ENCODE measurements at places on chromosomes 7 and 10.

DNA sequence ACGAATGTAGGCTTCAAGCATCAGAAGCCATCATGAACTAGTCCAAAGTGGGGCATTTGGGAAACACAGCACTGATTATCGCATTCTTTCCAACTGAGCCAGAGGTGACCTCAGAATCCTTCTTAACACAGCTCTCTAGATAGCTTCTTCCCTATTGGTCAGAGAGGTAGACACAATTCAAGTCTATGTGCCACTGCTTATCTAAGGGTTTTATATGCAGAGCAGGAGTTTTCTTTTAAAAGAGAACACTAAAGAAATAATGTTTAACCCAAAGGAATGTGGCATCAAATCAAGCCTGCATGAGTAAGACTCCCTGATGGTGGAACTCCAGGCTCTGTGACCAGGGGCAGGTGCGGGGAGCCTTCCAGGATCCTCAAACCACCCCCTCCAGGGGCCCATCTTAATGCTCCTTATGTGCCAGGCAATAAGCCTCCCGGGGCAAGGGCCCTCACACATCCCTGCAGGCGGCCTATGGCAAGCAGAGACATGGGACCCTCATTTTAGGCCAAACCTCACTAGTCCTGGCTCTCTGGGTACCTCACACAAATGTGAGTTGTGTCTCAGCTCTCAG is 13.8 kb downstream of the HSPA12A start:
- DNase-seq: no peak

- peak; percentile 31 for DNase-seq
Observed at GRCh38 chr7:131945313-131945911, 389.0 kb upstream of the PODXL start.

DNA sequence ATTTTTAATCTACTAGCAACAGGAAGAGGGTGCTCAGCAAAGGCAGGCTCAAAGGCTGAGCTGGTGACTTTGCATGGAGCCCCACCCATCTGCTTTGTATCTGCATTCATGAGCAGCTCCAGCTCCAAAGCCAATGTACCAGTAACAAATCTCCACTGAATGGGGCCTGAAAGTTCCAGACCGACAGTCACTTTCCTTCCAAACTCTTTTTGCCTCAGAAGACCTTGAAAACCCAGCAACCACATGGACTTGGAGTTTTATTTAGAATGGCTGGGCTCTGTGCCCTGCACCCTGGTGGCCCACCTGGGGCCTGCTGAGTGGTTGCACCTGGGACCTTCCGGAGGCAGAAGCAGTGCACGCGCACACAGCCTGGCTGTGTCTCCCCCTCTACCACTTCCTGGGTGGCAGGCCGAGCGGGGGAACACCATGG is 195.0 kb upstream of the PLXNA4 start:
- no peak for DNase-seq

DNA sequence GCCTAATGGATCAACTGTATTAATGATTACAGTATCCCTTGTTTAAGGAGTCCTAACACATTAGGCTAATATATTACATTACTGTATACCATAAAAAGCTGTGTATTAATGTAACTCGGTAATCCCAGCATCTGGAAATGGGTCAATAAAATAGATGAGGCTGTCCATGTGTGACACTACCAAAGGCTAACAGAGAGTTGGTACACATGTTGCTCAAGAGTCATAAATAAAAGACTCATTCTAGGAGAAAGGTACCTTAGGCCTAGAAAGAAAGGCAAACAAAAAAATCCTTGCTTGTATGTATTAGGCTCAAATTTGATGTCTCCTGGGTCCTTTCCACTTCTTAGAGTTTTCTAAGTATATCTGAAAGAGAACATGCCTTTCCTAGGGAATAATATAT is 14.6 kb downstream of the MCMBP start:
- no peak for DNase-seq

DNA sequence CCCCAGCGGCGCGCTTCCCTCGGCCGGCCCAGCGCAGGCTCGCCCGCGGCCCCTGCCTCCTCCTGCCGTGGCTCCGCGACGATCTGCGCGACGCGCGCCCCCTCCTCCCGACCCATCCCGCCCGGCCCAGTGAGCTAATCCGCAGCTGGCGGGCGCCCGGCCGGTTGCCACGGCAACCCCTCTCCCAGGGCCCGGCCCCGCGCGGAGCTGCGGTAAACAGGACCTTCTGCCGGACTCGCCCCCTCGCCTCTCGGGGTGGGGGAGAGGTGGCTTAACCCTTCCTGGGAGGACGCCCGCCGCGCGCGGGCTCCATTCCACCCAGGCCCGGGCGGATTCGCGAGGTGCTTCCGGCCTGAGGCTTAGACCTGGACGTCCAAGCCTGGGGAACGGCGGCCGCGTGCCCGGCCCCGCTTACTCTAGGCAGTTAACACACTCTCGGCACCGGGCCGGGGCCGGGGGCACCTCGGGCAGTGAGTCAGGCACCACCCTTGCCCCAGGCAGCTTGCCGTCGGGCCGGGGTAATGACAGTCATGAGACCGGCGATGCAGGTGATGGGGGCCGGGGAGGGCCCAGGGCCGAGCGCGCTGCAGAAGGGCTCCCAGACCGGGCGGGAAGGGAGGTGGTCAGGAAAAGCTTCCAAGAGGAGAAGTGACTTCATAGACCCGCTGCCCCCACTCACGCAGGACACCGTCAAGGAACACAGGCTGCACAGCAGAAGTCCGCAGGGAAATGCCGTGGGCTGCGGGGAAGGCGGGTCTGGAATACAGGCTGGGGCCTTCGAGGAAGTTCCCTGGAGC is at the start of gene DENND2A:
Gene DENND2A (minus strand): TSS at position 87 of the 797 bp plus-strand sequence. CDS start 38,416 bp downstream, outside the sequence.
- peak; percentile 93 for DNase-seq

DNA sequence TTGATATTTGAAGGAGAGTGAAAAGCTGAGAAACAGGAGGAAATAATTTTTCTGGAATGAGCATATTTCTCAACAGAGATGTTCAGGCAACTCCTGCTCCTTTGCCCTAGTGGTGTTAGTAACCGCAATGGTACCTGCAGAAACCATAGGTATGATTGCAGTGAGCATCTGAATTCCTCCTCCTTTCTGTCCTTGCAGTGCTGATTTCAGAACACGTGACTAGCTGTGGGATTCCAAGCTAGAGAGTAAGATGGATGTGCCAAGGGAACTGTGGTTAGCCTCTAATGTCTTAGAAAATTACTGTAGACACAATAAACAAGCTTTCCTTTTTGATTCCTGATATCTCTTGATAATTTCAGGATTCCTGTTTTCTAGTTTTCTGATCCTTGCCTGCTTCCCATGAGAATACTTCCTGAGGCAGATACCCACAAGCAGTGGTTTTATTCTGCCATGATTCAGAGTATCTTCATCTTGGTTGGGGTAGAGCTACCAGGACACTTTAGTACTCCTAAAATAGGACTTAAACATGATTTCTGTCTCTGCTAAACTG is 27.5 kb downstream of the LRGUK start:
- no peak for DNase-seq

GRCh38 chr10:119231654-119232053 is 24.3 kb downstream of the GRK5 start:
- no peak for DNase-seq

GRCh38 chr7:8284606-8285005 is 22.6 kb upstream of the ICA1 start:
- no peak for DNase-seq

- no peak for DNase-seq
Observed at GRCh38 chr10:128626397-128627000, 500.3 kb upstream of the MKI67 start.

GRCh38 chr10:60266513-60266912 is 123.2 kb downstream of the ANK3 start:
- no peak for DNase-seq

DNA sequence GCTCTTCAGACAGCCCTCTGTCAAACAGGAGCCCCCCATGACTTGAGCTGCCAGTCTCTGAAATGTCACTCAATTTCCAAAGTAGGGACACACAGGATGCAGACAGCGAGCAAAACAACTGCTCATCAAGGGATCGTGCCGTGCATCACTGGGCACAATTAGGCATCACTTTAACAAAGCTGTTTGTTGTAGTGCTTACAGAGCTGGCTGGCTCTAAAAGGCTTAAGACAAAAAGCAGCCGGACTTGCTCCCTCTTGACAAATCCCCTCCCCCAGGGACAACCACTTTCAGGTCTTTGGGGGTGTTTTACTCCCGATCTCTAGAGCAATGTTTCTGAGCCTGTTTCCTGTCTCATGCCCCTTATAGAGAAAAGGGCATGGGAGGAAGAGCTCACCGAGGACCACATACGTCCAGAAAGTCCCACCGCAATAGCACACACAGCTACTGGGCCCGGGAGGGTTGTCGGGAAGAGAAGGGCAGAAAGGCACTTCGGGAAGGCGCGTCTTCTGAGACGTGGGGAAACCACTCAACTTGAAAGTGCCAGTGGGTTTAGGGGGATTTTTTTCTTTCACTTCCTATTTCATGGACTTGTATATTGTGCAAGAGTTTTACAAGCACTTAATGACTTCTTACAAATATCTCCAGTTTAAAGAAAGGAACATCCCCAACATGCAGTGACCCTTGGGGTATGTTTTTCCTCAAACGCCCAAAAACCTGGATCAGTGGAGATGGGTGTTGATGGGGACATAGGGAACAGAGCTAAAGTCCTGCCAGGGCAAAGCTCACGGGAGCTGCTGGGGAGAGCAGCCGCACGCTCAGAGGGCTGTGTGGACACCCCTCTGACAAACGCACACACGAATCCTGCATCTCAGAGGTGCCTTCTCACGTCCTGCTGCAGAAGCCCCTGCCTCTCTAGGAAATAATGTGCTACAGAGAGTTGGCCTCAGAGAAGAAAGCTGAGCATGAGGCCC is 27.1 kb downstream of the LRRC20 start:
- DNase-seq: no peak

GRCh38 chr7:68893411-68893810 is 704.9 kb upstream of the AUTS2 start:
- peak; percentile 83 for DNase-seq

DNA sequence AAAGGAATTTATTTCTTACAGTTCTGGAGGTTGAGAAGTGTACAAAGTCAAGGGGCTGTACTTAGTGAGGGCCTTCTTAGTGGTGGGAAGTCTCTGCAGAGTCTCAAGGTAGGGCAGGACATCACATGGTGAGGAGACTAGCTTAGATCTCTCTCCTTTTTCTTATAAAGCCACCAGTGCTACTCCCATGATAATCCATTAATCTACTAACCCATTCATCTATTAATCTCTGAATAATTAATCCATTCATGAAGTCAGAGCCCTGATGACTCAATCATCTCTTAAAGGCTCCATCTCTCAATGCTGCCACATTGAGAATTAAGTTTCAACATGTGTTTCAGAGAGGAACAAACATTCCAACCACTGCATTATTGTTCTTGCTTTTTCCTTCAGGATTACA is 64.4 kb upstream of the CSTF2T start:
- no peak for DNase-seq

DNA sequence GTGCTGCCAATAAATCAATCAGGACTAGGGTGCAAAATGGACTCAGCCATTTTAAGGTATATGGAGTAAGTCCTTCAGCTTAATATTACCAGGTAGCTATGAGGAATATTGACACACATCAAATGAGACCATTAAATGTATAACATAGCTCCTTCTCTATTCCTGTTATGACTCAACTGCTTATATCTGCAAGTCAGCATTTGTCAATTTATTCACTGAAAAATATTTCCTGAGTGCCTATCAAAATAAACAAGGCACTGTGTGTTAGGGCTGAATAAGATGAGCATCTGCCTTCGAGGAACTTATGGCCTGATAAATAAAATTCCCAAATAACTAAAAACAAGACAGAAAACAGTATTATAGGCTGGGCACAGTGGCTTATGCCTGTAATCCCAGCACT is 113.8 kb downstream of the CDK6 start:
- no peak for DNase-seq

DNA sequence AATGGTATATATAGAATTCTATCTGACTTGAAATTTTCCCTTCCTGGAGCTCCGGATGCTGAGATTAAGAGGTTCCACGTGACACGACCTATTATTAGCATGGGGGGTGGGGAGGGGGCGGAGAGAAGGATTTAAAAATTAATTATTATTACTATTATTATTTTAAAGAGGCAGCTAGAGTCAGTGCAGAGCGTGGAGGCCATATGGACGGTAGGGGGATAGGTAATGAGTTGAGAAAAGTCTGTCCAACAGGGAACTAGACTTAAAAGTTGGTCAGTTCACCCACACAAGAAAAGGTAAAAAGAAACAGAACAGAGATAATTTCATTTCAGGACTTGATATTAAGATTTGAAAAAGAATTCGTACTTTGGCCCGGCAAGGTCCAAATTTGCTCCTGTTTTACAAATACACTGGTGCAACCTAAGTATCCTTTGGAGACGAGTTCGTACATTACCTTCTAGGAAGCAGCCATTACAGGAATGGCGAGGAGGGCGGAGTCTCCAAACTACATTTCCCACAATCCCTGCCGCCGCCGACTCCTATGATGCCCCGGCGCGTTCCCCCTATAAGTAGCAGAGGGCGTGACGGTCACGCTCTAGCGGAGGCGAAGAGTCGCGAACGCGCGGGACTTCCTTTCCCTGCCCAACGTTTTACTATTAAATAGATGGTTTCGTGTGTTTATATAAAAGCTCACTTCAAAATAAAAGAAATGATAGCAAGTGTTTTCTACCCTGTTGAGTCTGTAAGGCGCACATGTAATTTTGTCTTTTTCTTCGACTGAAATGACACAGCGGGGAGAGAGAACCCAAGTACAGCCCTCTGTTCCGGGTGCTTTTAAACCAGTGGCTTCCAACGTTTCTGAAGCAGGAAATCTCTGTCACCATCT is at the start of gene SMIM30:
Gene SMIM30 (minus strand): TSS at position 481 of the 886 bp plus-strand sequence. CDS start 976 bp downstream, outside the sequence.
- peak; percentile 92 for DNase-seq

DNA sequence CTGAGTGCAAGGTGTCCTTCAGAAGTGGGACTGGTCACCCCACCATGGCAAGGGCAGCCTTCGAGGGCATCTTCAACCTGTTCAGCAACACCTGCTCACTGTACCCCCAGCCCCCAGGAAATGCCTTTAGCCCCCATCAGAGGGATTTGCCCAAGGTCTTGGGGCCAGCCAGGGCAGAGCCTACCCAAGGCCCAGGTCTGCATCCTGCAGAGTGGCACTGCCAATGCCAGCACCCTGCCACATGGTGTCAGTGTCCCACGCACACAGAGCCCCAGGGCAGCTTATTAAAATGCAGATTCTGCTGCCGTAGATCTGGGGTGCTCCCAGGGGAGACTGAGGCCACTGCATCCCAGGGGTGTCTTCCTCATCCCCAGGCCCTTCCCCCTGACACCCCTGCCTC is 106.2 kb upstream of the KCTD7 start:
- DNase-seq: no peak

DNA sequence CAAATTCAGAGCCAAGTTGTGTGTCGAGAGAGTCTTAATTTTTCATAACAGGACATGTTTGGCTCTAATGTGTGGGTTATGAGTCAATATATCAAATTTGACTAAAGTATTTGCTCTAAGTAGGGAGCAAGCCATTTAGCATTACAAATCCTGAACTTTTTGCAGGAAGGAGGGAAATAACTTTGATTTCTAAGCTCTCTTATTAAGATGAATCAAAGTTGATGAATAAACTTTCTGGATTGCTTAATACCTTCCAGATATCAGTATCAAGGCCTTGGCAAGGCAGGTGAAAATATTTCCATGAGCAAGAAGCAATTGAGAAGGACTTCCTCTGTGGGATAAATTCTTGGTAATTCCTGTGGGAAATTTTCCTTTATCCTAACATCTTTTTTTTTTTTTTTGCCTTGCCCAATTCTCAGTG is 258.8 kb downstream of the AHR start:
- DNase-seq: no peak

- no peak for DNase-seq
Observed at GRCh38 chr7:154698726-154699291, 304.1 kb downstream of the PAXIP1 start.
